ENCODE measurements at places on chromosomes 1 and 21. TPM values are rescaled to one million over a fixed set of nuclear protein-coding genes. Genes with fewer than 3 reads are reported as not detected.

- no peak for DNase-seq
Measured at GRCh38 chr1:169648709-169649108, 18.8 kb upstream of the SELP start.

- DNase-seq = peak; percentile 75
Measured at GRCh38 chr1:161440312-161440894, 64.9 kb upstream of the FCGR2A start.

GRCh38 chr1:97097404-97097925 lies 375.9 kb downstream of the PTBP2 start:
- no peak for DNase-seq

Gene HUNK
- 0.40 TPM for total RNA-seq

Data from left ventricle myocardium superior (tissue), 1 donor.